ENCODE measurements at places on chromosomes 7 and 10.

DNA sequence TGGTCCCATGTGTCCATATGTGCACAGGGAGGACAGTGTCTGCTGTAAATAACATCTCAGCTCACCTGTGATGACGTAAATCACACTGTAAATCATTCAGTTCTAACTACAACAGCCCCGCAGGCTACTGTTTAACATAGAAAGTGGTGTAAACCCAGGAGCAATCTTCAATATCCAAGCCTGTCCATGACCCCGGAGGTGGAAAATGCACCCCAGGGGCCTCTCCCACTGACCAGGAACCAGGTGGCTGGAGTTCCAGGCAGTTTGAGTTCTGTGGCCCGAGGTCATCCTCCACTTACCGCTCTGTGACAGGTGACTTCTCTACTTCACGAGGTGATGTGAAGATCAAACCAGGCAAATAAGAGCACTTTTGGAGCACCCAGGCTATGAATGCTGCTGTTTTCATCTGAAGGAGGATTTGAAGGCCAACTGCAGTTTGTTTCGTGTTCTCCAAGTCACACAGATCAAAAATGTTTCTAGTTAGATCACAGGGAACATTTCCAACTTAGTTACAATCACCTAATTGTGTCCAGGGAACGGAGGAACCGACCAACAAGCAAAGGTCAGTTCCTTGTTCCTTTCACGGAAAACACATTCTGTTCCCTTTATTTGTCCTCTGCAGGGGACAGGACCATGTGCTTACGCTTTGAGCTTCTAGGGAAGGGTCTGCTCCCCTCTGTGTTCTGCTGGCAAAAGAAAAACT lies 131.8 kb downstream of the WDR37 start:
- DNase-seq: no peak

DNA sequence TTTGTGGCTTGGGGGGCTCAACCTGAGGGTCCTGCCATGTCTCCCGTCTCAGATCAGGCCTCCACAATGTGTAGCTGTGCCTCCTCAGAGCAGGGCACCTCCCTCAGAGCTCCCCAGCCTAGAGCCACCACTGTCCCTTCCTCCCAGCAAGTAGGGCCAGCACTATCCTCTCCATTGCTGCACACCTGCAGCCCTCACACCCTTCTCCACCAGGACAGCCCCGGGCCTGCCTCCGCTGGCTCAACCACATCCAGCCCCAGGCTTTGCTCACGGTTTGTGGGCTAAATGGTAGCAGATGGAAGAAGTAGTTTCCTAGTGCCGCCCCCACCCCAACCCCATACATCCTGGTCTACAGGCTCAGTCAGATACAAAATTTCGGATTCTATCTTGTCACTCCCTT lies 10.1 kb downstream of the NFKB2 start:
- no peak for DNase-seq

DNA sequence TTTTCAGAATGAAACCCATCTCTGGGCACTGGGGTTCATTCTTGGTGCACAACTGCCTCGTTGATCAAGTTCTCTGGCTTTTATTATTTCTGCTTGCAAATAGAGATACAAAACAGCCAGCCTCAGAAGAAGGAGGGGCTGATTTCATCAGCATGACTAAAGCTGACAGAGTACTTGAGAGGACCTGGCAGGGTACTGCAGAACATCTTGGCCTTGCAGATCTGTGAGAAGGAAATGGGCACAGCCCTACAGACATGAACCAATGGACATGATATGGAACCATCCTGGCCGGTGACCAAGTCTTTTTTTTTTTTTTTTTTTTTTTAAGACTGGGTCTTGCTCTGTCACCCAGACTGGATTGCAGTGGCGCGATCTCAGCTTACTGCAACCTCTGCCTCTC lies 240.6 kb downstream of the VTI1A start:
- no peak for DNase-seq

DNA sequence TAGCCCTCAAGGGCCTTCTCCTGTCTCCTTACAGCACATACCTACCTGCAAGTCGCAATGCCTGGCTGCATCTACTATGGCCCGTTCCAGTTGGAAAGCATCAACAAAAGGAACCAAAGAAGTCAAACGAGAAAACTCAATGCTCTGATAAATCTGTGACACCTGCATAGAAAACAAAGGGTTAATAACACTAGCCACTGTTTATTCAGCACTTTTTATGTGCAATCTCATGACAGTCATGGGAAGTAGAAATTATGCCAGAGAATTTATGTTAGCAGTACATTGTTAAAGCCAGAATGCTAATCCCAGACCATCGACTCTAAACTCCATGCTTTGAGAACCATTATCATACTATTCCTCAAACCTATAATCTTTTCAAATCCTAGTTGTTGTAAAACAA lies 21.1 kb downstream of the EIF3A start:
- DNase-seq: no peak

DNA sequence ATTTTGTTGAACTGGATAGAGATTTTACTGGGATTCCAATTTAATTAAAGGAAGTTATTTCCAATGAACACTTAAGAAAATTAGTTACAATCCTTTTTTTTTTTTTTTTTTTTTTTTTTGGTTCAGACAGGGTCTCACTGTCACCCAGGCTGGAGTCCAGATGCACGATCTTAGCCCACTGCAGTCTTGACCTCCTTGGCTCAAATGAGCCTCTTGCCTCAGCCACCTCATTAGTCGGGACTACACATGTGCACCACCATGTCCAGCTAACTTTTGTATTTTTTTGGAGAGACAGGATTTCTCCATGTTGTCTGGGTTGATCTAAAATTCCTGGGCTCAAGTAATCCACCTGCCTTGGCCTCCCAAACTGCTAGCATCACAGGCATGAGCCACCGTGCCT lies 2.5 kb upstream of the ARL5B start:
- DNase-seq: no peak

GRCh38 chr10:8359467-8359866 lies 305.0 kb downstream of the GATA3 start:
- no peak for DNase-seq

GRCh38 chr7:139776486-139777132 lies 1.2 kb downstream of the HIPK2 start:
- DNase-seq: peak; percentile 37

- no peak for DNase-seq
Measured at GRCh38 chr7:47266799-47267198, 315.1 kb downstream of the TNS3 start.

GRCh38 chr7:116940689-116941370 lies 12.5 kb upstream of the ST7 start:
- no peak for DNase-seq

GRCh38 chr10:72691470-72691862 lies 477 bp upstream of the MCU start:
- no peak for DNase-seq

DNA sequence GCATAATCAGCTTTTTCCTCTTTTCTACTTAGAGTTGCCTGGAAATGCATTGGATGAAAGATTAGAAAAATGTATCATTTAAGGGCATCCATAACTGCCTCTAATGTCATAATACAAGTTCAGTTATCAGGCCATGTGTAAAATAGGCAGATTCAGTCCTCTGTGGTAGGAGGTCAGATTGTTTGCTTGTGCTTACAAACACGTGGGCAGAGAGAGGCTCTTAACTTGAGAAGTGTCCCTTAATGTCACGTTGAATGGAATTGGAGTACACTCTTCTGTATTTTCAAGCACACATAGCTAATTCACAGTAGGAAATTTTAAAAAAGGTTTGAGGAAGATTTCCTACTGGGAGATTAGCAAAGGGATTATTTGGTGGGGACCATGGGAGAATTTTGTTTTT lies 359.8 kb upstream of the MTPN start:
- no peak for DNase-seq

GRCh38 chr10:21364196-21365114 lies 161.0 kb downstream of the SKIDA1 start:
- DNase-seq: no peak

- DNase-seq: no peak
Measured at GRCh38 chr7:88115258-88115796, 104.5 kb downstream of the SRI start.

GRCh38 chr10:6543431-6544005 lies 36.6 kb downstream of the PRKCQ start:
- peak; percentile 64 for DNase-seq

GRCh38 chr10:46232084-46232483 lies 54.7 kb upstream of the ANTXRL start:
- DNase-seq: peak; percentile 1

DNA sequence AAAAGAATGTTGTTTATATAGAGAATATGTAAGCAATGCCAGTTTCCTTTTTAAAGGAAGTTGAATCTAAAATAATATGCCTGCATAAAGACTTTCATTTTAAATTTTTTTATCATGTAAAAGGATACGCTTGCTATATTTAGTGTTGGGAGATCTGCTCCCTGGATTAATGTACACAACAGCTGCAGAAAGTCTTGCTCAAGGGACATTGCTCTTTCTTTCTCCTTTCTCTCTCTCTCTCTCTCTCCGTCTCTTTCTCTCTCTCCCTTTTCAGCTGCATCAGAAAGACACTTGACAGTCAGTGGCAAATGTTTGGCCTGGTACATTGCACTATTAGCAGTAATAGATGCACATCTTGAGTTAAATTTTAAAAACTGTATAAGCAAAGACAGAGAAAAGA lies 739 bp downstream of the MYPN start:
- no peak for DNase-seq

DNA sequence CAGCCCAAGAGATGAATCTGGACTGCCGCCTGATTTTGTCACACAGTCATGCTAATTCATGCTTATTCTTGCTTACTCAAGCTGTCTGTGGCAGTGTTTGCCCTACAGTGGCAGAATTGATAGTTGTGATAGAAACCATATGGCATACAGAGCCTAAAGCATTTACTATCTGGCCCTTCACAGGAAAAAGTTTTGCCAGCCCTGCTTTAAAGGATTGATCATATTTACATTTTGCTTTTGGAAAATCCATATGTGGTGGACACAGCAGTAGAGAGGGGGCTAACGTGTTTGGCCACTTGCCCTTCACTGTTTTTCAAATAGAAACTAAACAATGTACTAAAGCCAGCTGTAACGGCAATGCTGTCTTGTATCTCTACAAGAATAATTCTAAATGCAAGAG lies 974.0 kb upstream of the GHITM start:
- no peak for DNase-seq

- DNase-seq: no peak
Measured at GRCh38 chr7:98990356-98990755, 112.0 kb downstream of the TRRAP start.

GRCh38 chr10:55374060-55374459 lies 573.0 kb upstream of the PCDH15 start:
- no peak for DNase-seq

GRCh38 chr10:78931321-78932053 lies 137.3 kb upstream of the ZMIZ1 start:
- no peak for DNase-seq

- no peak for DNase-seq
Measured at GRCh38 chr10:97479939-97480338, 18.3 kb downstream of the MMS19 start.

DNA sequence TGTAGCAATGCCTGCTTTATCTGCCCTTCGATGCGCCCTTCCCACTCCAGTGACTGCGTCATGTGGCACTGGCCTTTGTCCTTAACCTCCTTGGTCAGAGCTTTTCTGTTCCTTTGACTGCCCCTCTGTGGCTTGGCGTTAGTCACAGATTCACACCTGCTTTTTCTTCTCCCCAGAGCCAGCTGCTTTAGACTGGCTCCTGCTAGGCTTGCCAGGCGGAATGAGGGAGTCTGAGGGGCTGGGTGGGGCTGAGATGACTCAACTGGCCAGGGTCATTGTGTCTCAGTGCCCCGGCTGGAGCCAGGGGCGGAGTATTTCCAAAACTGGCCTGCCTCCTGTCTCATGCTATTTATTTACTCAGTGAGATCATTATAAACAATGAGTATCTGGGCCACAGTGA lies 194.1 kb downstream of the EMX2 start:
- no peak for DNase-seq

GRCh38 chr10:52631648-52632047 lies 140.9 kb downstream of the MBL2 start:
- no peak for DNase-seq

GRCh38 chr7:129902788-129903422 lies 49.9 kb downstream of the UBE2H start:
- no peak for DNase-seq

- DNase-seq: no peak
Measured at GRCh38 chr10:5841965-5842364, 28.7 kb upstream of the GDI2 start.

GRCh38 chr10:74888962-74889661 lies 62.7 kb downstream of the KAT6B start:
- no peak for DNase-seq

- no peak for DNase-seq
Measured at GRCh38 chr7:106050002-106050745, 61.9 kb downstream of the SYPL1 start.

- no peak for DNase-seq
Measured at GRCh38 chr10:10865913-10866312, 151.8 kb upstream of the CELF2 start.

- no peak for DNase-seq
Measured at GRCh38 chr7:84274029-84274638, 79.5 kb upstream of the SEMA3A start.

DNA sequence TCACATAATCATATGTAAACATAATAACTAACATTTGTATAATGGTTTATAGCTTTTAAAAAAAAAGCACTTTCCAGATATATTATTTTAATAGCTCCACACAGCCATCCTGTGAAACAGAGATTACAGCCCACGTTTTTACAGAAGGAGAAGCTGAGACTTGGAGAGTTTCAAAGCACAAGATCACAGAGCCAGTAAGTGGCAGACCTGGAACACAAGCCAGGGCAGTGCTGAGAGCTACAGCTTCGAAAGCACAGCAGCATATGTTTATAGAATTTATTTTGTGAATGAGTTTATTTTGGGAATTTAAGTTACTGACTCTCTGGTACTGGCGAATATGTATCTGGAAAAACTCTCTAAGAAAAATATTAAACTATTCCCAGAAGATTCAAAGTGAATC lies 149.4 kb downstream of the HDAC9 start:
- no peak for DNase-seq

- DNase-seq: no peak
Measured at GRCh38 chr7:117205873-117206272, 117.0 kb downstream of the WNT2 start.

DNA sequence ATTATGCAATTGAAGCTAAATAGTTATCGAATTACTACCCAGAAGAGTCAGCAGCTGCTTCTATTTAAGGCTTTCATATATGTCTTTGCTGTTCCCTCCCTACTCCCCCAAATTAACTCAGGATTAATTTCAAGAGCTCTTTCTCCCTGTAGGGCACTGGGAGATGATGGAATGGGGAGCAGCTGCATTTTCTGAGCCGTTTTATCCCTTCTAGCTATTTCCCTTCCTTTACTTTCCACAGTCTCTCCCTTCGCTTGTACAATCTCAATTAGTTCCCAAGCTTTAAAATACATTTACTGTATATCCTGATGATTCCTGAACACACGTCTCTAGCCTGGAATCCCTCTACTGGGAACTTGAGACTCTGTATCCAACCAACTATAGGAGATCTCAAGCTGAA lies 19.8 kb upstream of the TSPAN12 start:
- DNase-seq: no peak

DNA sequence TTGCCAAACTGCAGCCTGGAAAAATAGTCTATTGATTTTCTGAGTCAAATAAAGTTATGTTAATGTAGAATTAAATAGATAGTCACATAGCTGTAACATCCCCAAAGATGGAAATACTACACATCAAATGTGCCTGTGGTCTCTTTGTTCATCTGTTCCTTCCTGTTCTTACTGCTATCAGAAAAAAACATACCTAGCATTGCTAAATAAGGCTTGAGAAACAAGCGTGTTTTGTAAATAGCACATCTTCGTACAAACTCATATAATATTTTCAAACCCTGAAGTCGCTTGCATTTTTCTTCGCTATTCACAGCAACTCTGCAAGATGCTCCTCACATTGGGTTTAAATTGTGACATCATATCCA lies 116.1 kb downstream of the KLF6 start:
- no peak for DNase-seq
